ENCODE measurements at places on chromosomes 6 and 20.

DNA sequence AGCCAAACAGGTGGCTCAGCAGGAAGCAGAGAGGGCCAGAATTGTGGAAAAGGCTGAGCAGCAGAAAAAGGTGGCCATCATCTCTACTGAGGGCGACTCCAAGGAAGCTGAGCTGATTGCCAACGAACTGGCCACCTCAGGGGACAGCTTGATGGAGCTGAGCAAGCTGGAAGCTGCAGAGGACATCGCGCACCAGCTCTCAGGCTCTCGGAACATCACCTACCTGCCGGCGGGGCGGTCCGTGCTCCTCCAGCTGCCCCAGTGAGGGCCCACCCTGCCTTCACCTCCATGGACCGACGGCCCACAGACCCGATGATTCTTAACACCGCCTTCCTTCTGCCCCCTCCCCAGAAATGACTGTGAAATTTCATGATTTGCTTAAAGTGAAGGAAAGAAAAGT is 17.8 kb upstream of the RAET1L start:
- DNase-seq: no peak

DNA sequence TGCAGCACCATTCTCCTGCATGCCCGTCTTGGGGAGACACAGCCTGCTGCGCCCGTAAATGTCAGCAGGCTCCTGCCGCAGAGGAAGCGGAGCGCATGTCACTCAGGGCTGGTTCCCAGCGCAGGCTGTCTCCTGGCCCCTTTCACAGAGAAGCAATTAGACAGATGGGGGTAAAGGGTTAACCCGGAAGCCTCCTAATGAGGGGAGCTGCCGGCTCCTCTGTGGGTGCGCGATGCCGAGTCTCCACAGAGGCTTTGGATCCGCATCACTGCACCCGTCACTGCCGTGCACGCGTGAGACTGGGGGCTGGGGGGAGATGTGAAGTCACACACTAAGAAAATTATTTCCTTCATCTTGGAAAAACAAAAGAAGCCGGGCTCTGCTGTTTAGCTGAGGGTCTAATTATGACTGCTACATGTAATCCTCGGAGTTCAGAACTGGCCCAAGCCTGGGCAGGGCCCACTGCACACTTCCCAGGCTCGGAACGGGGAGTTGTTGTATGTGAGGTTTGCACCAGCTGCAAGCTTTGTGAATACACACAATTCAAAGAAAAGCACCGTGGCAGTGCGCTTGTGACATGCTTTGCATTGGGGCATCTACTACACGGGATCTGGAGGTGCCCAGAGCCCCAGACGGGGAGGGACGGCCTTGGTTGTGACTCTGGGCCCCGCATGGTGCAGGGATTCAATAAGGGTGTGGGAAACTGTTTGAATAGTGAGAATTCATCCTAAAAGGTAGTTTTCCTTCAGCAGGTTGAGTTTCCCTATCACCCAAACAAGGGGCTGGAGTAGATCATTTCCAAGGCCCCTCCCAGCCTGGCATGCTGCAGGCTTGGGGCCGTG is 331.6 kb downstream of the TAF4 start:
- DNase-seq: no peak

GRCh38 chr6:154499855-154500589 is 10.5 kb downstream of the CNKSR3 start:
- DNase-seq: no peak

GRCh38 chr20:57770852-57771720 is 61.3 kb upstream of the PMEPA1 start:
- no peak for DNase-seq

GRCh38 chr6:79250559-79250958 is 16.1 kb upstream of the HMGN3 start:
- no peak for DNase-seq

DNA sequence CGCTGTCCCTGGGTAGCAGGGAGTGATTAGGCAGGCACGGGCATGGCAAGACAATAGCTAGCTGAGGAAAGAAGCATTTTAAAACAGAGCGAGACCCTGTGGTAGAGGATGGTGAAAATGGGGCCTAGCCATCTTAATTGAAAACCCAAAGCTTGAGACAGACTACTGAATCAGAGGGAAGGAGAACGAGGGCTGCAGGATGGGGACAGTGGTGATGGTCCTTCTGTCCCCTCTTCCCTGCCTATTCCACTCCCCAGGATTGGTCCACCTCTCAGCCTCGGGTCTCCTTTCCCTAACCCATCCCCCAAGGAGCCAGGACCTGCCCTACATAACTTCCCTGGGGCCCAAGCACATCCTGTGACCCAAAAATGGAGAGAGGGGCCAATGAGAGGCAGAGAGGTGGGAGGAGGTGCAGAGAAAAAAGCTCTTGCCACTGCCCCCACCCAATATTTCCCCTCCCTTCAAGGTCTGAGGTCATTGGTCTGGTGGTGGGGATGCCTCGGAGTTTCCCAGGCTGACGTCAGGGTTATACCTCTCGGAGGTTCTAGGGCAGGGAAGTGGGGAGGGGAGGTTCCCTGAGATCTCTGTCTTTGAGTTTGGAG is 884 bp upstream of the CUTA start:
- no peak for DNase-seq

- DNase-seq: no peak
Measured at GRCh38 chr6:93350774-93351173, 68.6 kb downstream of the EPHA7 start.

DNA sequence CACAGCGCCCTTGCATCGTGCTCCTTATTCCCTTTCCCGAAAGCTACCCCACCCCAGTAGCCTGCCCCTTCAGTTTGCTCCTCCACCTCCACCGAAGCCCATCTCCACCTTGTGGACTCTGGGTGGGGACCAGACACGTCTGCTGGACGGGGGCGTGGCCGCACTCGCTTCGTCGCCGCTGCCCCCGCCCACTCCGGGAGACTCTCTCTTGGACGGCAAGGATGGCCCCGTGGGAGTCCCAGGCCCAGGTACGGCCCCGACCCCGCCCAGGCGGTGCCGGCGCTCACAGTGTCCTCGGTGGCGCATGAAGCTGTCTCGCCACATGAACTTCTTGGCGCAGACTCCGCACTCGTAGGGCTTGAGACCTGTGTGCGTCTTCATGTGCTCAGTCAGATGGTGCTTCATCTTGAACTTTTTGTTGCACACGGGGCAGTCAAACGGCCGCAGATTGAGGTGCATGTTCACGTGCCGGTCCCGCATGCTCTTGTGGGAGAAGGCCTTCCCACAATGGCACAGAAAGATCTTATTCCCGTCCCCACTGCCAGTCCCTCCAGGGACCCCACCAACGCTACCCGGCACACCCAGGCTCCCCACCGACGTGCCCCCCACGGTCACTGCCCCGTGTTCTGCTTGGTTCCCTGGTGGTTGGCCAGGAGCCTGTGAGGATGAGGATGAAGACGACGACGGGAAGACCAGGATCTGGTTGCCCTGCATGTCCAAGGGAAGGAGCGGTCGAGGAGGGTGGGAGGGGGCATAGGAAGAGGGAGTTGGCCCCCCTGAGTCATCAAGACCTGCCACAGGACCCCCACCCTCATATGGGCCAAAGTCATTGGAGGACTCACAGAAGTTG is 1.3 kb upstream of the TAPBP start:
- DNase-seq: no peak

DNA sequence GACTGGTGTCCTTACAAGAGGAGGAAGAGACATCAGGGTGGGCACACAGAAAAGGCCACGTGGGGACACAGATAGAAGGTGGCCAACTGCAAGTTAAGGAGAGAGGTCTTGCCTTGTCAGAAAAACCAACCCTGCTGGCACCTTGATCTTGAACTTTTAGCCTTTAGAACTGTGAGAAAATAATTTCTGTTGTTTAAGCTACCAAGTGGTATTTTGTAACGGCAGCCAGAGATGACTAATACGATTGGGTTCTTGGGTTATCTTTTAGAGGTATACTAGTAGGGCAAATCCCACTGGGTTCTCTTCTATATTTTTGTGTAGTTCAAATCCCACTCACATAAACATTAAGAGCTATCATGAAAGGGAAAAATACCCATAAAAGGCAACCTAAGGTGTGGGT is 31.9 kb upstream of the ZBTB24 start:
- no peak for DNase-seq

DNA sequence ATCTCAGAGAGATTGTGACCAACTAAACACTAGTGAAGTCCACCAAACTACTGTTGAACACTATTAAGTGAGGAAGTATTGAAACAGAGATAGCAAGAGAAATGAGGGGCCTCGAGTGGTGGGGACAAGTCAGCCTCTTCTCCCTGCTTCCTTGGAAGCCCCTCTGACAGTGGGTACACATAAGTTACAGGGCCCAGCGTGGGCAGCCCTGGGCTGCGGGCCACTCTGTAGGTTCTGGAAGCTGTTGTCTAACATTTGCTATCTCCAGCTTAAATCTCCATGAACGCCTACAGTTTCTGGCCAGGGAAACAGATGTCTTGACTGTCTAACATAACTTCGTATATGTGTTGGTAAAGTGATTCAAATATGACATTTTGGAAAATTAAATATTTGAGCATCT is 71.4 kb downstream of the KLHL32 start:
- no peak for DNase-seq

DNA sequence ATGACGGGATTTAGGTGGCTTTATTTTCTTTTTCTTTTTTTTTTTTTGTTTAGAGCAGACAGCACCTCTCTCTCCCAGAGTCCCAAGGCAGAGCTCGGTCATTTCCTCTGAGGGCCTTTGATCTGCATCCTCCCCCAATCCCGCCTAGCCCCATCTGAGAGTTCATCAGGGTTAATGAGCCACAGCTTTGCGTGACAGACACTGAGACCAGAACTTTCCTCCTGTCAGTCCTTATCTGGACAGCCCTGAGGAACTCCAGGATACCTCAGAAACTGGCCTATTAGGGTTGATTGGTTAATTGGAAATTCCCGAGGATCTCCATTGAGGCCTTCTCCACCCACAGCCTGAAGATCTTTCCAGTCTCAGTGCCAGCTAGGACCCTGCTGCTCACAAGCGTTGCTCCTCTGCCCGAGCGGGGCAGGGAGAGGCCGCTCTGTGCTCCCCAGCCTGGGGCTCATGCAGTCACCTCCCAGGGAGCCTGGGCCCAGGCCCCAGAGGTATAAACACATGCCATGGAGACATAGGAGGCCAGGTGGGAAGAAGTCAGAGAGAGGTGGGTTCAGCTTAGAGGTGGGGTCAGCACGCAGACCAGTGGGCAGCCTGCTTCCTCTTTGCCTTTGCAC is 1.4 kb upstream of the LRRN4 start:
- no peak for DNase-seq

DNA sequence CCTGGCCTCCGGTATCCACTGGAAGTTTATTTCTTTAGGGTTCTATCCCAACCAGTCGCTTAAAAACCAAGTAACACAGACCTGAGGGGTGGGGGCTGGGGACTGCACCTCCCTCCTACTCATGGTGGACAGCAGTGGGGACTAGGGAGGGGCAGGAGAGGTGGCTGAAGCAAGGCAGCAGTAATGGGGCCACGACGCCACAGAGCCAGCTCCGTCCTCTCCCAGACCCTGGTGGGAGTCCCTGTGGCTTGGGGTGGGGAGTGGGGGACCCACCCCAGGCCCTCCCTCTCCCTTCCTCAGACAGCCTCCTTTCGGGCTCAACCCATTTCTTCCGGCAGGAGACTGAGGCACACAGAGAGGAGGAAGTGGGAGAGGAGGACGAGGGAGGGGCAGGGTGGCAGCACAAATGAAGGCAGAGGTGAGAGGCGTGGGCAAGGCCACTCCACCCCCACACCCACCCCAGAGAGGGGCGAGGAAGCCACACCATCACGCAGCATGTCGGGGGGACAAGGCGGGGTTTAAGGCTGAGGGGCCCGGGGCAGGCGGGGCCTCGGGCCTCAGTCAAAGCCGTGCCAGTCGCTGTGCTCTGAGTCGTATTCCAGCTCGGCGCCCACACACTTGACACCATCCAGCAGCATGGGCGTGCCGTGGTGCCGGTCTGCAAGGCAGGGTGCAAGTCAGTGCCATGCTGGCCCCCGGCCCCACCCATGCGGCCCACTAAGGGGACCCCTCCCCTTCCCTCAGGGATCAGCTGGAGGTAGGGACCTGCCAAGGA is 13.9 kb downstream of the ADISSP start:
- no peak for DNase-seq

GRCh38 chr20:60038400-60039008 is 80.3 kb downstream of the CDH26 start:
- no peak for DNase-seq

DNA sequence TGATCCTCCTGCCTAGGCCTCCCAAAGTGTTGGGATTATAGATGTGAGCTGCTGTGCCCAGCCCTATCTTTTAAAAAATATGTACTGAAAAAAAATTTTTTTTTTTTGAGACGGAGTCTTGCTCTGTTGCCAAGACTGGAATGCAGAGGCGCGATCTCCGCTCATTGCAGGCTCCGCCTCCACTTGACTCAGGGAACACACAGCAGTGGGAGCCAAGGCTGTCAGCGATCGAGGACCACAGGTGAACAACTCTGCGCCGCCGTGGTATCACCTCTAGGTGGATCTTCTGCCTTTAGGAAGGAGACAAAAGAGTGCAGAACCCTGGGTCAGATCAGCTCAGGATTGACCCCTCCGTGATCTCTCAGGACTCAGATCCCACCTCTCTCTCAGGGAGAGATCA is 13.7 kb downstream of the RAET1E start:
- DNase-seq: no peak

DNA sequence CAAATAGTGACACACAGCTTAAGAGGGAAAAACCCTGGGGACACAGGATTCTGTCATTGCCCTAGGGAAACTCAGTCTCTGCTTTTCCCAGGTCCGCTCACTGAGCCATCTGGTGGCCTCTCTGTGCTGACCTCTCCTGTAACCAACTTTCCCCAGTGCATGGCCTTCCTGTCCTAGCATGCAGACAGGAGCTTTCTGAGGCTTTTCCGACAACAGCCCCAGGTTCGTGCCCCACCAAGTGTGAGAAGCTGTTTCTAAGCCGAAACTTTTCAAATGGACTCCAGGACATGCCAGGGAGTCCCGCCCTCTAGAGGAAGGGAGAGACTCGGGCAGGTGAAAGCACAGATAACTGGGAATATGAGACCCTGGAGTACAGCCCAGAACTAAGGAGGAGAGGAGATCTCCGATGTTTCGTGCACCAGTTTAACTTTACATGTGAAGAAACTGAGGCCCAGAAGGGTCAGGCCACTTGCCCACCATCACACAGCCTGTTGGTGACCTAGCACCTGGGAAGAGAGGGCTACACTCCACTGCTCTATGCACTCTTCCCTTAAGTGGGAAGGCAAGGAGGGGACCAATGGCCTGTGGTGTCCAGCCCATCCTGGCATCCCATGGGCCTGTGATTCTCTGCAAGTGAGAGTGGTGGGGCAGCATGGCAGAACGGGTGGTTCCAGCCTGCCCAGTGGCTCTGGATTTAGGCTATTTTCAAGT is 46.2 kb downstream of the RPP40 start:
- no peak for DNase-seq

GRCh38 chr20:16771213-16771612 is 23.1 kb downstream of the OTOR start:
- DNase-seq: no peak
